ENCODE measurements at places on chromosomes 2 and 18.

- DNase-seq: no peak
Observed at GRCh38 chr2:140998017-140998416, 1132.8 kb downstream of the LRP1B start.

GRCh38 chr2:11976073-11976472 lies 229.6 kb downstream of the LPIN1 start:
- no peak for DNase-seq

GRCh38 chr18:58618822-58619595 lies 9.9 kb downstream of the ALPK2 start:
- no peak for DNase-seq

DNA sequence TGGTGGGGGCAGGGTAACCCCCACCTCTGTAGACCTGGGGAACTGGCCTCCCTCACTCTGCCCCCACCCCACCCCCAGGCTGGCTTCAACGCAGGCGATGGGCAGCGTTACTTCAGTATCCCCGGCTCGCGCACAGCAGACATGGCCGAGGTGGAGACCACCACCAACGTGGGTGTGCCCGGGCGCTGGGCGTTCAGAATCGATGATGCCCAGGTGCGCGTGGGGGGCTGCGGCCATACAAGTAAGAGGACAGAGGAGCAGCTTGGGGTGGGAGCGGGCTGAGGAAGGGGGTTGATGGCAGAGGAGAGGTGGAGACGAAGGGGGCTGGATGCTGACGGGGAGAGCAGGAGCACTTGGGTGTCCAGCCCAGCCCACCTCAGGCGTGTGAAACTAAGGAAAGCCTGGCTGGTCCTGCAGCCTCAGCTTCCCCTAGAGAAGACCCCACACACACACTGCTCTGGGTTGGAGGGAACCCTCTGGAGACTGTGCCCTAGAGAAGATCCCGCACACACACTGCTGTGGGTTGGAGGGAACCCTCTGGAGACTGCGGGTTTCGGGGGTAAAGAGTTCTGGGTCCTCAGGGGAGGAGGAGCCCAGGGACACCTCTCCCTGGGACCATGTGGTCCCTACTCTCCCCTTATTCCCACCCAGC lies 36.2 kb downstream of the SNED1 start:
- no peak for DNase-seq

DNA sequence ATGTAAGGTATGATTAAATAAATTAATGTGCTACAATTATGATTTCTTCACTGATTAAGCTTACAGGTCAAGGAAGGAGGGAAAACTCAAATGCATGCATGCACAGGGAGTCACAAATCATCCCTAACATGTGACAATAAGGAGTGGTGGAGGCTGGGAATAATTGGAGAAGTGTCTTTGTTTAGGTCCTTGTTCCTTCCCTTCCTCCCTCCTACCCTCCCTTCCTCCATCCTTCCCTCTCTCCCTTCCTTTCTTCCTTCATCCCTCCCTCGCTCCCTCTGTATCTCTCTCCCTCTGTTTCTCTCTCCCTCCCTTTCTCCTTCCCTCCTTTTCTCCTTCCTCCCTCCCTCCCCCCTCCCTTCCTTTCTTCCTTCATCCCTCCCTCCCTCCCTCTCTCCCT lies 337.1 kb downstream of the CTNNA2 start:
- DNase-seq: no peak

GRCh38 chr2:177873915-177874314 lies 198.7 kb downstream of the PDE11A start:
- DNase-seq: no peak

DNA sequence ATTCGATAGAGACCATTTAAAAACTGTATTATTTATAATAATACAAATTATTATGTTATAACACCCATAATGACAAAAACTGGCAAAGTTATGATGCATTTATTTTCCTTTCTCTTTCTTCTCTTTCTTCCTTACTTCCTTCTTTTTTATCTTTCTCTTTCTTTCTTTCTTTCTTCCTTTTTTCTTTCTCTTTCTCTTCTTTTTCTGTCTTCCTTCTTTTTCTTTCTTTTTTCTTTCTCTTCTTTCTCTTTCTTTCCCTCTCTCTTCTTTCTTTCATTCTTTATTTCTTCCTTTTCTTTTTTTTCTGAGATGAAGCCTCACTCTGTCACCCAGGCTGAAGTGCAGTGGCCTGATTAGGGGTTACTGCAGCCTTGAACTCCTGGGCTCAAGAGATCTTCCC lies 27.5 kb upstream of the ZNF516 start:
- no peak for DNase-seq
